ENCODE measurements at places on chromosomes 2 and 18.

DNA sequence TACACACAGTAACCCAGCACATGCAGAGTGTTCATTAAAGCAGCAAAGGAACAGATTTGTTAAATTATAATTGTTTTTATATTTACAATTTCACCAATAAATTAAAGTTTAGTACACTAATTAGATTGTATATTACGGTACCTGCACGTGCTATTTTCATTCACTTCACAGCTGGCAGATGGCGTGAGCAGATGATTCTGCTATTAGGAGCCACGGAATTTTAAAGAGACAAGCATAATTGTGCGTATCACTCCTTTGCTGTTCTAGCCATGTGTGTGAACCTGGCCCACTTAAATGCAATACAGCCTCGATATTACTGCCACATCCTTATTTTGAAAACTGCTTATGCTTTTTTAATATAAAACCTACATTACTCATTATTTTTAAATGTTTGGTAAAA is 332.8 kb upstream of the SOX11 start:
- DNase-seq, result no peak

DNA sequence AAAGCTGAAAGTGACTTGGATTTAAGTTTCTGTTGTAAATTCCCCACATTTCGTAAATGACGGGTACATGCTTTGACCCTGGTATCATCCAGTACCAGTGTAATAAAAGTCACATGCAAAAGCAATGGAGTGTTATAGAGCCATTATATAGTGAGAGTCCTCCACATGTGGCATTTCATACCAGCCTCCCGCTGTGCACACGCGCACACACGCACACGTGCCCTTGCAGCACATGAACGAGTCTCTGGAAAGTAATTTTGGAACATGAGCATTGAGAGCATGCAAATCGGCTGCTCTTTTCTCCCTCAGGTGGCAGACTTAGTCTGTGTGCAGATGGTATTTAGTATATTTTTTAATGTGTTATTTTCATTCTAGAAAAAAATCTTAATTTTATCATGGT is 198.1 kb downstream of the ZNF407 start:
- no peak for DNase-seq

GRCh38 chr2:181784556-181784955 is 104.2 kb upstream of the NEUROD1 start:
- DNase-seq, result no peak

DNA sequence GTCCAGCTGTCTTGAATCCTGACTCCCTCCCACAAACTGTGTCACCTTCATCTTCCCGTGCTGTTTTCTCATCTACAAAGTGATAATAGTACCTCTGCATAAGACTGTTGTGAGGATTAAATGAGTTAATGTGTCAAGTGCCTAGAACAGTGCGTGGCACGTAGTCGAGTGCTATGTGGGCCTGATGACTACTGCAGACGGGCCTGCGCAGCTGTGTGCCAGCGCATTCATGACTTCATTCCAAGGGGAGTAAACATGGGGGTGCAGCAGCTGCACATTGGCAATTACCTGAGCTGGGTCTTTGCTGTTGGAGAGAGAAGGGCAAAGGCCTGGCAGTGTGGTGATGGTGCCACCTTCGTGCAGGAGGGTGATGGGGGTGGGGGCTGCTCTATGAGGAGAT is 5.0 kb downstream of the TEX44 start:
- DNase-seq, result no peak

GRCh38 chr2:239124152-239124899 is 276.4 kb downstream of the TWIST2 start:
- no peak for DNase-seq

DNA sequence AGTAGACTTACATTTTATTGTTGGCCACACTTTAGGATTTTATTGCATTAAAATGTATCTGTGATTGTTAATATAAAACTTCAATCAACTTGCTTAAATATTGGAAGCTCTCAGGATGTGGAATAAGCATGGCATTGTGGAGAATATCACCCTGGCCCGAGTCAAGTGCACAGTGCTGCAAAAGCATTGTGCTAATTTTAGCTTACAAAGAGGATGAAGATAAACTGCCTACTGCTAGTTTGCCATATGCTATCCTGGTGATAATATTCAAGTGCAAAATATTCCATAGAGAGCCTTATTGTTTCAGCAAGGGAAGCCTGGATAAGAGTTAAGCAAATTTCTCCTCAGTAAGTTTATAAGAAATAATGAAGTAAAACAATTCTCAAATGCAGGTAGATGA is 54.5 kb downstream of the MEIS1 start:
- no peak for DNase-seq

DNA sequence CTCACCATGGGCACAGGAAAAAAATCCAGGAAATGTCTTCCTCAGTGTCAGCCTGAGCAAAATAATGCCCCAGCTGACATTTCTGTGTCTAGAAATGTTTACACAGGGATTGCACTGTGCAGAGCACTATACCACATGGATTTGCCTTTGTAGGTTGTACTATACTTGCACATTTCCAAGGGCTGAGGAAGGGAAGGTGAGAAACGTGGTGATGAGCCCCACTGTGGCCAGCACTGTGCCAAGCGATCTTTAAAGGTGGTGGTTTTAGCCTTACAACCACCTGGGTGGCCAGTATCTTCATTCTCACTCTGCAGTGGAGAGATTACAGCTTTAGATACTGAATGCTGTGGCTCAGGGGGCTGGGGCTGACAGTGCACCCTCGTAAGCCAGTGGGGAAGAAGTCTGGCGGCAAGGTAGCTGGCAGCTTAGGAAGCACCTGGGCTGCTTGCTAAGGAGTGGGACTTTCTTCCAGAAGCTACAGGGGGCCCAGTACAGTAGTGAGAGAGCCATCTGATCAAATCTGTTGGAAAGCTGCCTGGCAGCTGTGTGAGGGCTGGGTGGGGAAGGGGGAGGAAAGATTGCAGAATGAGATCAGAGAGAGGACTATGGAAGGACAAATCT is 81.4 kb upstream of the MSH2 start:
- no peak for DNase-seq

- no peak for DNase-seq
Observed at GRCh38 chr2:219163156-219163555, 2.5 kb upstream of the NHEJ1 start.

DNA sequence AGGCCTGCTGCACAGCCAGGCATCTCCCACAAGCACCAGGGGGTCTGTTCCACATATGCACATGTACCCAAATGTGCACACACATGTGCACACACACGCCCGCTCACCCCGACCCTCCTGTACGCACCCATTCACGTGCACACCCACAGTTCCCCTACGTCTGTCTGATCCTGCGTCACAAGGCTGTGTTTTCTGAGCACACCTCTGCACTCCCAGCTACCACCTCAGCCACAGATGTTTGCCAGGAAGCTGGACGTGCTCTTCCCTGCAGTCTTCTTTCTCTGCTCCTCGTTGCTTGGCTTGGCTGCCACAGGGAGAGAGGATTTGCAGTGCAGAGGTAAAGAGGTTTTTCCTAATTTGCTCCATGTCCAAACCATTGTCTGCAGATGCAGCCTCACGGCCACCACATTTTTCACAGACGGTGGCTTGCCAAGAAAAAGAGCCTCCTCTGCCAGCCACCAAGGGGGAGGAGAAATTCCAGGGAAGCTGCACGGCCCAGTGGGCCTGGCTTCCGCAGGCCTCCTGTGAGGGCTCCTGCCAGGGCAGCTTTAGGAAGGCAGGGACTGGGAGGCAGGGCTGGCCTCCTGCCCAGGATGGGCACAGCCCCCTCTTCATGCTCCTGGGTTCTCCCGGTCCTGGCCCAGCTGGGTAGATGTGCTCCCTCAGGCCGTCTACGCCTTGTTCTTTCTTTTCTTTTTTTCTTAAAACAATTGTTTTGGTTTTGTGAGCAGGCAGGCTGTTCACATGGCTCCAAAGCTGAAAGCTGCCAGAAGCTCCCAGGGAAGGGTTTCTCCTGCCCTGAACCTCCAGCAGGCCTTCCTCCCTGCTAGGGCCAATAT is 29.3 kb upstream of the HS6ST1 start:
- DNase-seq, result no peak

DNA sequence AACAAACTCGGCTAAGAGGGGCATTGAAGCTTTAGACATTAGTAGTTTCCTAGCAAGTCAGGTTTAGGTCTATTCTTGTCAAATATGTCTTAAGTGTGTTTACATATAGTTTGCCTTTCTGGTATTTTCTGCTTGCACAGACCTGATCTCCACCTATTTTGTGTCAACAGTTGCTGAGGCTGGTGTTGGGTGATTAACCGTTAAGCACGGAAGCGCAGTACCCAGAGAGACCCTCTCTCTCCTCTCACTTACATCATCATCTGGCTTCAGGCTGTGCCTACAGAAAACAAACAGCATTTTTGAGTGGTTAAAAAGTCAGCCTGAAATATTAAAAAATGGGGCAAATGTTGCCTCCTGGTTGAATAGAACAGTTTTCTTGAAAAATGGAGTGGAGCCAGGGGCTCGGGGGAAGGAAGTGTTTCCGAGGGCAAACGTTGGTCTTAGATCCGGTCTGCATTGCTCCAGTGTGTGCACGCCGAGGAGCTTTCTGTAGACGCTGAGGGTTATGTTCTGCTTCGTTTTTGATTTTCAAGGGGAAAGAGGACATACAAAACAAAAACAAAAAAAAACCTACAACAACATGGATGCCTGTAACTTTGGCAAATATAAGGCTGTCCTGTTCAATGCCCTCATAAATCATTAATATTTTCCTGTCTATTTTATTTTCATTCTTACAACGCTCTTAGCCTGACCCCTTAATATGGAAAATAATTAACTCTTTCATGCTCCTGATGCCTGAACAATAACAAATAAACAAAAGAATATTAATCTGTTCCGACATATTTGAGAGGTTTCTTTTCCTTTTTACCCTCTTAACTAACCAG is 120.8 kb downstream of the MEIS1 start:
- no peak for DNase-seq
